ENCODE measurements at places on chromosomes 2 and 18.

DNA sequence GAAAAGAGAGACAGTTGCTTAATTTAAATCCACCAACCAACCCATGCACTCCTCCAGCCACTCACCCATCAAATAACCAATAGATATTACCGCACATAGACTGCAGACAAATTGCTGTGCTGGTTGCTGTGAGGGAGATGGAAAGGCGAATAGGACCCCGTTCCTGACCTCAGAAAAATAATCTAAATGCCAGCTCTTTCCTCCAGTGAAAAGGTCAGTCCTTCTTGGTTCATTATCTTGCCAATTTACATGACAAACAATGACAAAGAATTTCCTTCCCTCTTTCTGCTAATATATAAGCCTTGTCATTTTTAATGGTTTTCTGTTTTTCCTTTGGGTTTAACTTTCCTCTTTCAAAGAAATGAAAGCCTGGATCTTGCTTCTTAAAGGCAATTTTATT, 61.6 kb downstream of the MEP1B start:
- no peak for DNase-seq

DNA sequence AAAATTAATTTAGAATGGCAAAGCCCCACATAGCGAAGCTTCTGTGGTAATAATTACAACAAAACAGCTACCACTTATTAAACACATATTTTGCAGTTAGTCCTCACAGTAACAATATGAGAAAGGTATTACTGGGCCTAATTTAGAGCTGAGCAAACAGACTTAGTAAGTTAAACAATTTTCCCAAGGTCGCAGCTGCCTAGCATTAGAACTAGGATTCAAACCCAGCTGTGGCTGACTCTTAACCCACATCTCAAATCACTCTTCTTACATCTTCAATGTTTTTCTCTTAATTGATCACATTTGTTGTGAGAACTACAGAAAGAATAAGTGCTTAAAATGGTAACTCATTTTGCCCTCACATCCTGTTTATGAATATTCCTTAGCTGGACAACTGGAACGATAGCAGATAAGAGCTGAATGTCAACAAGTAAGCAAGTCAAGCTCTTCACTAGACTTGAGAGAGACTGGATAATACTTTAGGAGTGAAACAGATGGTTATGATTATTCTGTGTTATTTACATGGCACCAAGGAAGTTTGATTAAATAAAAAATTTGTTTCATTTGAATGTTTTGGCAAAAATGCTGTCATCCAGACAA, 59.4 kb upstream of the TMEM17 start:
- no peak for DNase-seq

- DNase-seq = no peak
Measured at GRCh38 chr2:206533977-206534376, 90.6 kb downstream of the ADAM23 start.

DNA sequence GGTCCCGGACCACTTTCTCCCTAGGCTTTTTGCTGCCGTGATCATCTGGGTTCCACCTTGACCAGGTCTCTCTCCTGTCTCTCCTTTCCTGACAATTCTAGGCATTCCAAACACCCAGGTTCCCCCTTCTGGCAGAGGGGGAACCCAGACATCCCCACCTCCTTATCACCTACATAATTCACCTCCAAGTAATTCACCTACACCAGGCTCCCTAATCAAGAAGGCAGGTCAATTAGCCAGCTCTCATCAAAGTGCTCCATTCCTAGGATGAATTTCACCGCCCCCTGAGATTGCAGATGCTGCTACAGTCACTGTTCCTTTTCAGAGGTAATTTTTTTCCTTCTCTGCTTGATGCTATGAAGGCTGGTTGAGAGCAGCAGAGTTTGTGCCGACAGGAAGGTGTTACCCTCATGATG, 42.3 kb upstream of the ATG16L1 start:
- no peak for DNase-seq

GRCh38 chr2:241866790-241867645, 2.5 kb upstream of the RTP5 start:
- no peak for DNase-seq

GRCh38 chr2:218839430-218839829, 7.8 kb upstream of the PRKAG3 start:
- DNase-seq = no peak

- no peak for DNase-seq
Measured at GRCh38 chr2:15389895-15390294, 171.2 kb downstream of the NBAS start.

- DNase-seq = no peak
Measured at GRCh38 chr2:68040078-68040477, 22.7 kb downstream of the C1D start.

GRCh38 chr18:68034296-68034695, 517.8 kb upstream of the DSEL start:
- DNase-seq = no peak

- DNase-seq = peak; percentile 81
Measured at GRCh38 chr18:37566479-37567060, 972 bp upstream of the CELF4 start.

DNA sequence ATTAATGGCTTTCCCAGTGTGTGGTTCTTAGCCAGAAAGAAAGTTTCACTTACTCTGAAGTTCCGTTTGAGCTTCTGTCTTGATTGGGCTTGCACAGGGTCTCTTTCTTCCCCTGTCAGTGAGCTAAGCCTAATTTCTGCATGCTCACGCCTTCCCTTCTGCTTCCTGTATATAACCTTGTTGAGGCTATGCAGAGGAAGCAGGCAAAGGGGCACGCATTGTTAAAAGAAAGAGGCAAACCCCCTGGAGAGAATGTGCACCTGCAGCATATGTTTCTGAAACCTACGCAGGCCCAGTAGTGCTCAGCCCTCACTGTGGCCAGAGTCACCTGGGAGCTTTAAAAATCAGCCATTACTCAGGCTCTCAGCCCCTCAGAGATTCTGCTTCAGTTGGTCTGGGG, 14.5 kb upstream of the PLA2R1 start:
- DNase-seq = no peak

- DNase-seq = no peak
Measured at GRCh38 chr2:119823734-119824334, 64.1 kb downstream of the PTPN4 start.

DNA sequence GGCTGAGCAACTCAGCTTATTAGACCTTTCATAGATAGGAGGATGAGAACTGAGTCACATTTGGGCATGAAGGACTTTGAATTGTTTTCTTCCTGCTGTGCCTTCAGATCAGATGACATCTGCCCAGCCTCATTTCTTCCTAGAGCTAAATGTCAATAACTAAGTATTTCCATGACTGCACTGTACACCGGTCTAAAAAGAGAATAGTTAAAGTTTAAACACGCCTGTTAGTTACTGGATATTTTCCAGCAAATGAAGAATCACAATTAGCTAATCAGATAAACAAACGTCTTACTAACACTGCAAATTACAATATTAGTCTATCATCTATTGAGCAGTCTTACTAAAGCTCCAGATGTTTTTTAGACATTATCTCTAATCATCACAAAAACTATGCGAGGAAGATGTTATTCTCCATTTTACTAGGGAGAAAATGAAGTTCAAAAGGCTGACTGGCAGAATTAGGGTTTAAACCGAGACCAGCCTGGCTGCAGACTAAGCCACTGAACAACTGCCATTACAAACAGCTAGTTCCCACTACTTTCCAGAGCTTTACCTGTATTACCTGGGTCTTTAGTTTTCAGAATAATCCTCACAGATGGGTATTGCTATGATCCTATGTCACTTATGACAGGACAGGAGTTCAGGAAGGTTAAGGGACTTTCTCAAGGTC, 69.4 kb upstream of the ZNF397 start:
- no peak for DNase-seq
